CD4-positive, alpha-beta T cell treated with Interleukin-17A for 1 hour (primary cell): ENCODE measurements at places on chromosomes 16 and 17.
A peak's percentile ranks its signal among the peaks of the same experiment; 100 is the strongest.

- no peak for DNase-seq
These were observed 75.4 kb upstream of the SDK2 start for GRCh38 chr17:73719588-73720071.

DNA sequence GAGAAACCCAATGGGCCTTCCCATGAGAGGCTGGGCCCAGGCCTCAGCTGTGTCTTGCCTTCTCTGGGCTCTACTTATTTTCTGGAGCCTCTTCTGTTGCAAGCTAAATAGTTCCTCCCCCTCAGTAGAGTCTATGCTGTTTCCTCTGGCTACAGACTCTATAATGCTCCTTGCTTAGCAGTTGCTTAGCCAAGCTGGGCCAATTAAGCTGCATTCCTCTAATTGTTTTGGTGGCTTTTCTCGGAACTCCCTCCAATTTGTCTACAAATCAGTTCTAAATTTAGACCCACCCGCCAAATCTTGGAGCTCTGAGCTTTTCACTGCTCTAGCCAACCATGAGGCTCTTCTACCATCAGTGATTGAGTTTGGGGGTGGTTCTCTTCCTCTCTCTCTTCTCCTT is 302.7 kb upstream of the ASIC2 start:
- DNase-seq, result no peak

GRCh38 chr17:30517786-30518185 is 40.6 kb downstream of the GOSR1 start:
- DNase-seq, result no peak

DNA sequence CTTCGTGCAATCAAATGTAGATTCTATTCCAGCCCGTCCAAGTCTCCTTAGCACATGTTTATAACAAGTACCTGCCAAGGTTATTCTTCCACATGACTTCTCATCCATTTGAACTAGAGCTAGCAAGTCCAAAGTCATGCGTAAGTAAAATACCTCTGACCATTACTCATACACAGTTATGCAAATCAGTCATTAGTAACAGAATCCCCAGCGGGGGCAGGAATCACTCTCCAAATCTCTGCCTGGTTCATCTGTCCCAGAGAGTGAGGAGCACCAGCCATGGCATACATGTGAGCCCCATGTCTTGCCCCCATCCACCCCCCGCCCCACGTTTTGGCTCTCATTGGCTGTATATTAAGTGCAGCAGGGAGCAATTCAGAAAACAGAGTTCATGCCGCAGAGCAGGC is 27.7 kb downstream of the SRL start:
- no peak for DNase-seq

- DNase-seq, result no peak
These were observed 74.8 kb downstream of the SLC5A11 start for GRCh38 chr16:24920568-24920967.

GRCh38 chr16:50830698-50831097 is 88.8 kb downstream of the CYLD start:
- no peak for DNase-seq

DNA sequence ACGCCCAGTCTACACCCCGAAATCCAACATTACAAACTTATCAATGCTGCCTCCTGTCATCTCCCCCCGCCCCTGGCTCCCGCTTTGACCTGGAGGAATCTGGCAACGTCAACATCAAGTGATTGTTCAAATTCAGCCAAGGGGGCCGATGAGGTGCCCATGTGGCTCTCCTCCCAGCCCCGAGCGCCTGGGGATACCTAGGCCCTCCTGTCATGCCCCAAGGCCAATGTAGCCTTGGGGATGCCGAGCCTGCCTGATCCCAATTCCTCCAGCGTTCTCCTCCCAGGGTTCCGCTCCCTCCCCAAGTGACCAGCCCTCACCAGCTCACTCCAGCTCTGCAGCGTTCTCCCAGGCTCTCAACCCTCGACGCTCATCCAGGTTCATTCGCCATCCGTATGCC is 59.4 kb downstream of the NXN start:
- DNase-seq, result no peak

DNA sequence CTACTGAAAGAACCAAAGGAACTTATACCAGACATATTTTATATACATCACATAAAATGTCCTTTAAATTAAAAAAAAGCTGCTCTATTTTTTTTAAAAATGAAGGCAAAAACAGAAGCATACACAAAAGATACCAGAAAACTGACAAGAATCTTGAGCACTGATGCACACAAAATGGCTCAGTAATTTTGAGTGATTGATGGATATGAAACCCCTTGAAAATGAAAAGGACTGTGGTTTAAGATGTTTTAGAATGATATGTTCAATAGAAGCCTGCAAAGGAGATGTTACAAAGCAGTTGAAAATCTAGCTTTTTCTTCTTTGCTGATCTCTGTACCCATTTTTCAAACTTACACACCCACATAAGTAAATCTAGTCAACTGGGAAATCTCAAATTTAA is 2.7 kb downstream of the C16orf87 start:
- no peak for DNase-seq

GRCh38 chr17:2190014-2190413 is 113.6 kb downstream of the SMG6 start:
- DNase-seq, result no peak

- no peak for DNase-seq
These were observed 11.1 kb downstream of the CPD start for GRCh38 chr17:30389756-30390300.

GRCh38 chr16:11177578-11178160 is 78.3 kb downstream of the SOCS1 start:
- no peak for DNase-seq

DNA sequence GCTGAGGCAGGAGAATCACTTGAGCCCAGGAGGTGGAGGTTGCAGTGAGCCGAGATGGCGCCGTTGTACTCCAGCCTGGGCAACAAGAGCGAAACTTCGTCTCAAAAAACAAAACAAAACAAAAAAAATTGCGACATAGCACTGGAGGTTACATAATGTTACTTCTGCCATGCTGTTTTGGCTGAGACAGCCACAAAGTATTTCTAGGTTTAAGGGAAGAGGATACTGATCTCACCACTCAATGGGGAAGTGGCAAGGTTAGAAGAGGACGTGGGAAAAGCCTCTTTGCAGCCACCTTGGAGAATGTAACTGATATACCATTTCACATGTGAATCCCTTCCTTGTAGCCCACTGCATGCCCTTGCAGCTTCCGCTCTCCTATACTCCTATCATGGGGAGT is 131.2 kb upstream of the NLRP1 start:
- DNase-seq, result peak; percentile 1

- DNase-seq, result no peak
These were observed 439.0 kb downstream of the HS3ST3B1 start for GRCh38 chr17:14739656-14740431.

GRCh38 chr17:7403043-7403726 is 712 bp downstream of the TMEM256 start:
- DNase-seq, result peak; percentile 31

- DNase-seq, result no peak
These were observed 223.0 kb downstream of the TANC2 start for GRCh38 chr17:63189082-63189481.
